ENCODE measurements at places on chromosomes 2 and 18. TPM values are rescaled to one million over a fixed set of nuclear protein-coding genes. Genes with fewer than 3 reads are reported as not detected.

NFE2L2 gene
- 73.8 TPM for total RNA-seq

POU3F3 gene
- total RNA-seq = not detected

DSG4 gene
- not detected for total RNA-seq

PID1 gene
- not detected for total RNA-seq

GPR45 gene
- total RNA-seq = not detected

NCOA1 gene
- 36.9 TPM for total RNA-seq

GALR1 gene
- not detected for total RNA-seq

ANKZF1 gene
- 119 TPM for total RNA-seq

CHST9 gene
- not detected for total RNA-seq
